ENCODE measurements at places on chromosomes 13 and 19.

DNA sequence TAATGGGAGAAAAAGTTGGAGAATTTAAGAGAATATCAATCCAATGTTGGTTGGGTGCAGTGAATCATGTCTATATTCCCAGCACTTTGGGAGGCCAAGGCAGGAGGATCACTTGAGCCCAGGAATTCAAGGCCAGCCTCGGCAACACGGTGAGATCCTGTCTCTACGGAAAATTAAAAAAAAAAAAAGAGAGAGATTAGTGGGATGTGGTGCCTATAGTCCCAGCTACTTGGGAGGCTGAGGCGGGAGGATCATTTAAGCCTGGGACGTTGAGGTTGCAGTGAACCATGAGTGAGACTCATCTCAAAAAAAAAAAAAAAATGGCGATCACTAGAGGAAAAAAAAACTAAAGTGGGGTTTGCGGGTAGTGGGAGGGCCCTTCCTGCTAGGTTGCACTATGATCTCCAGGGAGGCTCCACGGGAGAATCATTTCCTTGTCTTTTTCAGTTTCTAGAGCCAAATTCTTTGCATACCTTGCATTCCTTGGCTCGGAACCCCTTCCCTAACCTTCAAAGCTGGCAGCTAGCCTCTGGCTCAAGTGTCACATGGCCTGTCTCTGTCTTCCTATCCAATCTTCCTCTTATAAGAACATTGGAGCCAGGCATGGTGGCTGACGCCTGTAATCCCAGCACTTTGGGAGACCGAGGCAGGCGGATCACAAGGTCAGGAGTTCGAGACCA, 5.8 kb upstream of the ERCC2 start:
- peak; percentile 64 for DNase-seq

DNA sequence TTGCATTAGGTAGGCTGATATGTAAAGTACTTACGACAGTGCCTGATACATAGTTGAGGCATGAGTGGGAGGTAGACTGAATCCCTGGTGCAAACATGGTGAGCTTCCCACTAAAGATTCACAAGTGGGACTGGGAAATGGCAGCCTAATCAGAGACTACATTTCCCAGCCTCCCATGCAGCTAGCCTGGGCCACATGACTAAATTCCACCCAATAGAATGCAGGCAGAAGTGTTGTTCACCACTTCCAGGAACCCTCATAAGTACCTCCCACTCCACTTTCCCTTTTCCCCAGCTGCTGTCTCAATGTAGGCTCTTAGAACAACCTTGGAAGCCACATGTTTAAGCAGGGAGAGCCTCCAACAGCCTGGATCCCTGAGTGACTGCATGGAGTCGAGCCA, 104.9 kb downstream of the CACNA1A start:
- no peak for DNase-seq

- no peak for DNase-seq
These were observed 2.8 kb downstream of the TSHZ3 start for GRCh38 chr19:31346184-31347059.

GRCh38 chr19:3283886-3284657, 59.6 kb downstream of the CELF5 start:
- no peak for DNase-seq

- no peak for DNase-seq
These were observed 28.7 kb downstream of the DHX34 start for GRCh38 chr19:47377801-47378200.

DNA sequence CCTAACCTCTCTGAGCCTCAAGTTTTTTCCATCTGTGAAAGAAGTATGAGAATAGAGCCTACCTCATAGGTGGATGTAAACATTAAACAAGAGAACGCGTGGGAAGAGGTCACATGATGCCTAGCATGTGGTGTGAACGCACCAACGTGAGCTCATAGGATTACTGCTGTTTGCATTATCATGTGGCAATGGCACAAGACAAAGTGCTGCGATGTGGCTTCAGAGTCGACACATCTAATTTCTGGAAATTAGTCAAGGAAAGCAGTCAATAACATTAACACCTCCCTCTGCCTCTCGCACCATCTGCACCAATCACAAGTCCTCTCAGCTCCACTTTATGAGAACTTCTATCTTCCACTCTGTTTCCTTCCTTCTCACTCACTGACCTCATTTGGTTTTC, 489.7 kb downstream of the COG6 start:
- DNase-seq: no peak

DNA sequence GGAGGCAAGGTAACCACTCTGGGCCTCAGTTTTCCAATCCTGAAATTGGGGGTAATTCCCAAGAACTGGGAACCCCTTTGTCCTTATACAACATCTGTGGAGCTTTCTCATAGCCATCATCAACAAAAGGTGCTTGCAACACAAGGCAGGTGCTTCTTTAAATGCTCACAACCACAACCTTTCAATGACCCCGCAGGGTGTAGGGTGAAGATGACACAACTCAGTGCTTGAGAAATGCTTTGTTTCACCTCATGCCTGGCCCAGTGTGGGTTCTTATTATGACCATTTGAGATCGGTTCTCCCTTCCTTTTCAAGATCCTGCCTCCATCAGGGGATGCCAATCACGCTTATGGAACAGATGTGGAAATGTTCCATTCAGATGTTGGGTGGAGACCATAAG, 8.4 kb downstream of the WIZ start:
- DNase-seq: no peak

GRCh38 chr13:18952225-18953016, 229.2 kb downstream of the TUBA3C start:
- DNase-seq: no peak

GRCh38 chr13:33525763-33526162, 240.2 kb upstream of the STARD13 start:
- DNase-seq: no peak

GRCh38 chr13:61463024-61463423, 47.4 kb upstream of the PCDH20 start:
- DNase-seq: no peak

DNA sequence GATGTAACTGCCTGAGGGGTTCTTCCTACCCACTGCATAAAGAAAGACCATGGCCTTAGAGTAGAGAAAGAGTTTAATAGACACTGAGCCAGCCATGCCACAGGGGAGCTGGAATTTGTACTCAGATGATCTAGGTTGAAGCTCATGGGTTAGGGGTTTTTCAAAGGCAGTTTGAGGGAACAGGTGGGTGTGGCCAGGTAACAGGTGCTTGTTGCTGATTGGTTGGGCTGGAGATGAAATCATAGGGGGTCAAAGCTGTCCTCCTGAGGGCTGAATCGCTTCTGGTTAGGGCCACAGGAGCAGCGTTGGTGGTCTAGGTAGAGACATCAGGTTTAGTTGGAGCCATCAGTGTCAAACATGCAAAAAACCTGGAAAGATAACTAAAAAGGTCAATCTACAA, 59.2 kb upstream of the CSNK1A1L start:
- no peak for DNase-seq

DNA sequence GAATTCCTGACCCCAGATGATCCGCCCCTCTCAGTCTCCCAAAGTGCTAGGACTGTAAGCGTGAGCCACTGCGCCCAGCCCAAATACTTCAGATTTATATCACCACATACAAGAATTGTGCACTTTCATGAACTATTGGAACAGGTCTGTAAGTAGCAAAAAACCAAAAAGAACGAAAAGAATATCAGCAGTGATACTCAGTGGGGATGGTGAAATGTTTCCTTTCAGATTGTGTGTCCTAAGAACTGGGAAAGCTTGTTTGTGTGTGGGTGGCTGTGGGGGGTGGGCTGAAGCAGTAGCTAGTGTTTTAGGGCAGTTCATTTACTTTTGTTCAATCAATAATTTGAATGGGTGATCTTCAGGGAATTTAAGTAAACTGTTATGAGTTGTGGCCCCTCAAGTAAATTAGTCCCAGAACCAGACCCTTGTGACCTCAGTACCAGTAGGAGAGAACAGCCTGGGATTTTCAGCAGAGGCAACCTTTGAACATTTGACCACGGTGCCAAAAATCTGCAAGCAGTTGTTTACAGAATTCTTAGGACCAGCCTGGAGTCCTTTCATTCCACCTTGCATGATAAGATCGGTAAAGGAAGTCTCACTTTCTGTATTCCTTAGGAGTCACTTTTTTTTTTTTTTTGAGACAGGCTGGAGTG, 106.6 kb downstream of the LRCH1 start:
- DNase-seq: no peak

DNA sequence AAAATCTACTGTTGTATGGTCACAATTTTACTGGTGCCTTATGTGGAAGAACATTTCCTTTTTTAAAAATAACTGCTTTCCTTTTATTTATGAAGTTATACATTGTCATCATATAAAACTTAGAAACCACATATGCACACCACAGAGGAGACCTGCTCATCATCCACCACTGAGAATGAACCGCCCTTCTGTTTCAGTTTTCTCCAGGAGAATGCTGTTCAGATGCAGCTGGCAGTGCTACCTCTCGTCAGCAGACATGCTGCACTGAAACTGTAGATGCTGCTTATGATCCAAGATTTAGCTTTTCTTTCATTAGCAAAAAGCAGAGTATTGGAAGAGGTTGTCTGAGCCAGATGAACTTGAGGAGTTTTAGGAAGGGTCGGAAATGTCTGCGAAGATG, 10.1 kb downstream of the SLC25A15 start:
- DNase-seq: no peak

- DNase-seq: no peak
These were observed 3.7 kb downstream of the FUZ start for GRCh38 chr19:49809160-49809940.

DNA sequence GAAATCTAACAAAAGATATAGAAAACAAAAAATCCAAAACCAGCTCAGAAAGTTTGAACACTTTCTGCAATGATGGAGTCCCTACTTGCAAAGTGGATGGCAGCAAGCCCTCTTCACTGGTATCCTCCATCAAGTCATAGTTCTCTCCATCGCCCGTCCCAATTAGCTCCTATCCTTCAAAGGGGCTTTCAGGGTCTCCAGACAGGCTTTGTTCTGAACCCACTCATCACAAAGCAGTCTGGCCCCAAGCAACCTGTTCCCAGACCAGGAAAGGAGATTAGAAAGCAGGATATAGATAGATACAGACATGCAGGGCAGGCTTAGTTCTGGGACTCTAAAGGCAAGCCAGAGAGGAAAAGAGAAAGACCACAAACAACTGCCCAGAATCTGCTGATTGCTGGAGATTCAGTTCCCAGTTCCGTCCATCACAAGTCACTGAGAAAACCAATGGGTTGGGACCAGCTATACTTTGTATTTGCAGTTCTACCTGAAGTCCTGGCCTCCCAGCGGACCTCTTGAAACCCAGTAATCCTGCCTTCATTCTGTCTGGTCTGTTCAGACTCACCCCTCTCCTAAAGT, 47.2 kb upstream of the EPHX3 start:
- DNase-seq: no peak

- DNase-seq: no peak
These were observed 12.5 kb downstream of the PEPD start for GRCh38 chr19:33508941-33509614.

GRCh38 chr13:77377016-77377415, 50.1 kb upstream of the MYCBP2 start:
- DNase-seq: no peak

GRCh38 chr13:100547791-100548201, 40.8 kb downstream of the GGACT start:
- no peak for DNase-seq

- no peak for DNase-seq
These were observed 52.5 kb downstream of the GPC5 start for GRCh38 chr13:91450913-91451312.

GRCh38 chr19:53311897-53312296, 21.7 kb upstream of the ZNF845 start:
- no peak for DNase-seq

GRCh38 chr19:18306888-18307260, 16.0 kb downstream of the LSM4 start:
- DNase-seq: no peak

DNA sequence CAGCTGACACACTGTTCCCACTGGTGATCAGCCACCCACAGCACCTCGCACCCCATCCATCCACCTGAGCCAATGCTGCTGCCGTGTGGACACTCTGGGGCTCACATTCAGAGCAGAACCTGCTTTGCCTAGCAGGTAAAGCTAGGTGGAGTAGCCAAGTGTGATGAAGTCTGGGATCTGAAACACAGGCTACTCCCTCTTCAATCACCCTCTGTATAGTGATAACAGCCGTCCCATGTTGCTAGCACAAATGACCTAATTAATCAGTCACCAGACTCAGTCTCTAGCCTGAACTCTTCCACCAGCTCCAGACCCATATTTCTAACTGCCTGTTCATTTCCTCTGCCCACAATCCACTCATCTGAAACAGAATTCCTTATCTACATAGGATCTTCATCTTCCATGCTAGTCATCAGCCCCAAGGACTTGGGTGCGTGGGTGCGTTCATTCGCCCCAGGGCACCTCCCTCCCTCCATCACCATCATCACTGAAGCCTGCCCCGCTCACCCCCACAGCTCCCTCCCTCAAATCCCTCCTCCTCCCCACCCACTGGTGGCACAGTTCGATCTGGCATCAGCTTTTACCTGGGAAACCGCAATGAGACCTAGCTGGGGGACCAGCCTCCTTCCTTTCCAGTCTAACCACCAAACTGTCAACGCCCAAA, 19.8 kb downstream of the STK24 start:
- DNase-seq: no peak

- DNase-seq: peak; percentile 92
These were observed 1.4 kb upstream of the CCDC97 start for GRCh38 chr19:41308450-41309179.

DNA sequence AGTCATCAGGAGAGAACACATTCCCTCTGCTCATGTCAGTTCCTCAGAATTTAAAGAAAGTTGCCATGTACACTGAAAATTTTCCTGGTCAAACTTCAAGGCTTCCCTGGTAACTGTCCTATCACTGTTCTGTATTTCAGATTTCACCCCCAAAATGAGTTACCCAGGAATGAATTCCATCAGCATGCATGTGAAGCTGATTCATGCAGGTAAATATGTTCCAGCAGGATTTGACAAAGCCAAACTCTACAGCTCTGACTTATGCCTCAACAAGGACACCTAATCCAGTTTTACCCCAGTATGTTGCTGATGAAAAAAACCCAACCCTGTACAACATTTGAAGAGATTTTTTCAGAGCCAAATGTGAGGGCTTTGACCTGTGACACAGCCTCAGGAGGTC, 21.5 kb downstream of the LIG4 start:
- no peak for DNase-seq

GRCh38 chr19:16829822-16830289, 658 bp downstream of the SIN3B start:
- DNase-seq: no peak

GRCh38 chr13:22243469-22244163, 572.7 kb downstream of the FGF9 start:
- no peak for DNase-seq

DNA sequence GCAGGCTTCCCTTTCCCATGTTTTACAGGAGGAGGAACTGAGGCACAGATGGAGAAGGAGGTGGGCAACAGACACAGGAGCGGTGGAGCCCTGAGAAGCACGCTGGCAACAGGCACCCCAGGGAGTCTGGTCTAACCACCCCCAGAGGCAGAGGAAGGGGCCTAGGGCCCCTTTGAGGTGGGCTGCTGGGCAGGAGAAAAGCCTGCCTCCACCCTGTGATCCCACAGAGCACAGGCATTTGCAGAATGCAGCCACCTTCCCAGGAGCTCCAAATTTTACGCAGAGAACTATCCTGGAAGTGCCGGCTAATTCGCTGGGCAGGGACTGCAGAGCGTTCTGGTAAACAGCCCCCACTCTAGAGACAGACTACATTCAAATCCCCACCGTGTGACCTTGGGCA, 30.4 kb downstream of the RAB20 start:
- DNase-seq: no peak

GRCh38 chr19:49340069-49340864, 5.1 kb downstream of the CD37 start:
- peak; percentile 74 for DNase-seq

GRCh38 chr19:39111593-39112199, 13.9 kb upstream of the PAK4 start:
- no peak for DNase-seq

GRCh38 chr13:95536632-95537241, 15.8 kb upstream of the CLDN10 start:
- DNase-seq: no peak

Measured in uterus (tissue), 4 donors.